CD4-positive, alpha-beta T cell (primary cell): ENCODE measurements at places on chromosomes 2 and 18.

DNA sequence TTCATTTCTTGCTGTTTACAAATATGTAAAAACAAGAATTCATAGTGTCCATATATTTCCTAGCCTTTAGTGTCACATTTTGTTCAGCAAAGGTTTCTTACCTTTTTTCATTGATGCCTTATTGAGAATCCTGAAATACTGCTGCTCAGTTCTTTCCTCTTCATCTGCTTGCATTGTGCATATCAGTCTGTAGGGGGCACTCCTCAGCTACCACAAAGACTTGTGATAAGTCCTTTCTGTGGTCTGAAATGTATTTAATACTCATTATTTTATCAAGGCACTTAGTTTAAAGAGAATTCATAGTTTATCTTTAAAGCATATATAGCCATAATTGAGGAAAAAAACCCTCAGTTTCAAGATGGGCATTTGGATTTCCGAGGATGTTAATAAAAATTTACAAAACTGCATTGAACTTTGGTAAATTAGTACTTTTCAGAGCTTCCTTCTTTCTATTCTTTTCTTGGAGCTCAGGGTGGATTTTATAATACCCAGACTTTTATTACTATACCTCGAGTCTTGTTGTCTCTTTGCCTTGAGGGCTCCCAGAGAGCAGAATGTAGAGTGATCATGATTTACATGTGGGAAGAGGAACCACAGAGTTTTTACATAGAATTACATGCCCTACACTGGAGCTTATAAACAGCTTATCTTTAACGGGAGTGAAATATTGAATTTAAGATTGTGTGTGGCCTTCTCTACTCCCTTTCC is 570.1 kb downstream of the PLCL1 start:
- DNase-seq, result no peak

DNA sequence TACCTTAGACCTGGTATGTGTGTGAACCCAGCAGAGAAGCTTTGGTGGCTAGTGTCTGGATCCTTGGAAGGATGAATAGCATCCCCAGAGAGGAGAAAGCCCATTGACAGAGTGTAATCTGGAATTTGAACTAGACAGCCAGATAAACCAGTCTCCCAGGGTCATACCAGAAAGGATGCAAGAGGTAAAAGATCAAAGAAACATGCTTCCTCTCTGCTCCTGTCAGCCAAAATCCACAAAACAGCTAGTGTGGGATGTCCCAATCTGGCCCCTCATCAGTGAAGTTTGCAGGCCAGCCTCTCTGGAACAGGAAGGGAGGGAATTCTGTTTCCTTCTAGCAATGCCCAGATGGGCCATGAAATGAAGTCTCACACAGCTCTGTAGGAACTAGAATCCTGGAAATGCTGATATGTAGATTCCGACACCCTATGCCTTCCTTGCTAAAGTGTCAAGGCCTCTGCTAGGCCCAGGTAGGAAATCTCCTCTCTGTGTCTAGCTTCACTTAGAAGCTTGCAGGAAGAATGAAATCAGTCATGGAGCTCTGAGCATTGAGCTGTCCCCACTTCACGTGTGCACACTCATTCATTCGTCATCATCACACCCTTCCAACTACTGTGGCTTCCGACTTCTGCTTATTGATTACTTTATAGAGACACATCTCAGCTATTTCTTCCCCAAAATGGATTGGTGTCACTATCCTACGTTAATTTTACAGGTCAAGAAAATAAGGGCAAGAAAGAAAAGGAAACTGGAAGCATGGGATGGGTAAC is 38.0 kb downstream of the EVA1A start:
- DNase-seq, result no peak

DNA sequence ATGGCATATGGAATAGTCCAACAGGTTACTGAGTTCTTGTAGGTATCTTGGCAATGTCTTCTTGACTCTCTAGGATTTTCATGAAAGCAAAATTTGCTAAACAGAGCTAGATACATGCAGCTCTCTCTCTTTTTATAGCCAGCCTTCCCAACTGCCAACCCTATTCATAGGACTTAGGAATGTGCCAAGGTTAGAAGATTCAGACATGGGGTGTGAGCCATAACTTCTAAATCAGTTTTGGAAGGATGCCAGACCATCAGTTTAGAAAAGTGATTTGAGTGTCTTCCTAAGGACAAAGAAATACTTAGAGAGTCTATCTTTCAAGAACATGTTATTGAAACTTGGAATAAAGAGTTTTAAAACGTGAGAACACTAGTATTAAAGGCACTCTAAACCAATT is 619.5 kb upstream of the FANCL start:
- no peak for DNase-seq

DNA sequence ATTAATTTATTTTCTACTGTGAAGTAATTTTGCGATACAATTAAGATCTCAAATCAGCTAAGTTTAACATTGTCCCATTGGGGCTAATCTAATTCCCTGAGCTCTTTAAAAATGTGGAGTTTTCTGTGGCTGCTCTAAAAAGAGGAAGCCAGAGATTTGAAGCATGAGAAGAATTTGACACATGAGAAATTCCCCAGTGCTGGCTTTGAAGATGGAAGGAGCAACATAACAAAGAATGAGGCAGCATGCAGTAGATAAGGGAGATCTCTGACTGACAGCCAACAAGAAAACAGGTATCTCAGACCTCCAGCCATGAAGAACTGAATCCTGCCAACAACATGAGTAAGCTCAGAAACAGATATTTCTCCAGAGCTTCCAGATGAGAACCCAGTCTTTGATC is 308.4 kb downstream of the ZNF804A start:
- DNase-seq, result no peak

- DNase-seq, result no peak
Measured at GRCh38 chr2:126344493-126344892, 311.5 kb upstream of the GYPC start.

DNA sequence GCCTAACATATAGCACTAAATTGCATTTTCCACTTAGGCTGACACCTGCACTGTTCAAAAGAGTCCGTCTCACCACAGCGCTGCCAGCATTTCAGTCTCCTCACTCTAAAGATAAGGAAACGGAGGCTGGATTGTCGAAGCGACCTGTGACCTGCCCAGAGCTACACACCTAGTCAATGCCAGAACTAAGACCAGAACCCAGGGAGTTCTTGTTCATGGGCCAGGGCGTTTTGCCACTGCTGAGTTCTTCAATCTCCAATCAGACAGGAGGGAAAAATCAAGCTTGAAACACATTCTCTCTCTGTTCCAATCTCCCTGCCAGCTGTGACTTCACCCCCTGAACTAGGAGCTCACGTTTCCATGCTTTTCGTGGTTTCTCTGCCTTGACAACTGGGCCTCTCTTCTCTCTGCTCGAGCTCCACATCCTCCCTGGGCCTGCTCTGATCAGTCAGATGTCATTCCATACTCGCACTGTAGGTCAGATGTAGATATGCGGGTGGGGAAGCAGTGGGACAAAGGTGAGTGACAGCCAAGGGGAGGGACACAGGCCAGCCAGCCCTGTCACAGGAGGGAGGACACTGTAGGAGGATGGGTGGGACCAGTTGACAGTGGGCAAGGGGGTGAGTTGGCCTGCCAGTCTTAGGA is 221.1 kb upstream of the SMAD2 start:
- no peak for DNase-seq

DNA sequence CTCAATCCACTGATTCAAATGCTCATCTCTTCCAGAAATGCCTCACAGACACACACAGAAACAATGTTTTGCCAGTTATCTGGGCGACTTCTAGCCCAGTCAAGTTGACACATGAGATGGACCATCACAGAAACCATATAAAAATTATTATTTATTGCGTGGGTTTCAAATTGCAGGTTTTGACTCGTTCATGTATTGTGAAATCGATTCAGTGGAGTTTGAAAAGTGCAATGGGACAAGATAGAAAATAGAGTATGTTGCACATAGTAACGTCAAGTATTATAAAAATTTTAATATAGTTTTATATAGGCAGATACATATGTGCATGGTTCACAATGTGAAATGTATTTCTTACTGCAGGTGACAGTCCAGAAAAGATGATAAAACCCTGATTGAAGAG is 100.8 kb downstream of the MRPS9 start:
- no peak for DNase-seq

DNA sequence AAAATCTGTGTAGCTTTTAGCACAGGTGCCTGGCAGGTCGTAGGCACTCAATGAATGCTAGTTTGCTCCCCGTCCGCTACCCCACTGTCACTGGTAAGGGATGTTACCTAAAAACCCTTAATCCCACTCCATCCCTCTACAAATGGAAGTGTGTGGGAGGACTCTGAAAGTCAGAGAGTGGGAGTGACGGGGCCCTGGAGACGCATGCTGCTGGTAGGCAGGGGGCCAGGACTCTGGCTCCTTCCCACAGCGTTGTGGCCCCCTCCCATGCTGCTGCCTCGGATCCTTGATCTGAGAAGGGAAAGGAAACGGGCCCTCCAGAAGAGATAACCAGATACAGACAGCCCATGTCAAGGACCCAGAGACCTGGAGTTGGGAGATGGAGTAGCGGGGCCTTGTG is 249.3 kb downstream of the HAUS1 start:
- DNase-seq, result no peak

- DNase-seq, result no peak
Measured at GRCh38 chr18:54734059-54734458, 94.2 kb upstream of the RAB27B start.

- no peak for DNase-seq
Measured at GRCh38 chr18:45066886-45067285, 386.2 kb downstream of the SETBP1 start.

- DNase-seq, result no peak
Measured at GRCh38 chr18:31162419-31162793, 250 bp downstream of the DSC1 start.

DNA sequence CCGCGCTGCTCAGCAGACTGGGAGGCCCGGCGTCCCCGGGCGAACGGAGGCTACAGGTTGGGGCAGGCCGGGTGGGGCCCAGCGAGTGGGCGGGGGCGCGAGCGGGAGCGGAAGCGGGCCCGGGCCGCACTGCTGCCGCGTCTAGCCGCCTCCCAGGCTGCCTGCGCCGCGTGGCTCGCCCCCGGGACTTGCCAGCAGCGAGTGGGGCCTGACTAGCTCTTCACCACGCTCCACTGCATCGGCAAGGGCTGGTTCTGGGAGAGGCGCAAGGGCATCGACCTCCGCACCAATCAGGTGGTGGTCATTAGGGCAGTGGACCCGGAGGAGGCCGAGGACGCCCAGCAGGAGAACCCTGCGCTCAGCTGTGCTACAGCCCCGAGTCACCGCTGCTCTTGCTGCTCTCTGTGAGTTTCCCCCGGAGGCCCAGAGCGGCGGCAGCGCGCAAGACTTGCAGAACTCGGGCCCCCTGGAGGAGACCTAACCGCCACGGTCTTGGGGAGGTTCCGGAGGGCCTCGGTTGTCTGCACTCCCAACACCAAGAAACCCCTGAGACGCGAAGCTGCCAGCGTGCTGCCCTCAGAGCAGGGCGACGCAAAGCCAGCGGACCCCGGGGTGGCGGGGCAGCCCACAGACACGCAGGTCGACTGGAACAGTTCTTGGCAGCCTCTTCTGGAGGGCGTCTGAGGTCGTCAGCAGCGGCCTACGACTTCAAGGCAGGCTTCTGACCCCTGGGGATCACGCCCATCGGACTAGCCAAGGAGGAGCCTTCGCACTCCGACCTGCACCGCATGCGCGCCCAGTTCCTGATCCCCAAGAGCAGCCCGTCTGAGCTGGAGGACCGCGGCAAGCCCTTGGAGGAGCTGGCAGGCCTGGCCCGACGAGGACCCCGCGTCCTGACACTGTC is 27.2 kb upstream of the PTPN2 start:
- DNase-seq, result peak; percentile 60

GRCh38 chr2:30040147-30040546 is 106.7 kb upstream of the YPEL5 start:
- no peak for DNase-seq

DNA sequence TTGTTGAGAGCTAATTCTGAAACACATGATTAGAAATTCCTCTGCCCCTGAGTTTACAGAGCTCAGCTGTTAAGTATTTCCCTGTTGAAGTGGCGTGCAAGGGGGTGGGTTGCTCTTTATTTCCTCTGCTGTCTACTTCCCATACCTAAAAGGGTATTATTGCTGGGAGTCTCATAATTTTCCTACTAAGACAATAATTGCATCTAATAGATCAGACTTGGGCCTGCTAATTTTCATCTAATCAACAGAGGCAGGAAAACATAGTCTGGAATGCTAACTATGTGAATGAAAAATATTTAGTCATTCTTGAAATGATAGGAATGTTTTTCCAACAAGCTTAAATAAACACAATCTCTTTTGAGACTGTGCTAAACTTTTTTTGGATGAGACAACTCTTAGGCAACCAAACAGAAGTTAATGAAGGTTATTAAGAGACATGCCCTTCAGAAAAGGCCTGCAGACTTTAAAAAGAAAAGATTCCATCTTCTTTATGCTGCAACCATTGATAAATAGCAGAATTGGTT is 111.4 kb downstream of the FEZ2 start:
- DNase-seq, result no peak

DNA sequence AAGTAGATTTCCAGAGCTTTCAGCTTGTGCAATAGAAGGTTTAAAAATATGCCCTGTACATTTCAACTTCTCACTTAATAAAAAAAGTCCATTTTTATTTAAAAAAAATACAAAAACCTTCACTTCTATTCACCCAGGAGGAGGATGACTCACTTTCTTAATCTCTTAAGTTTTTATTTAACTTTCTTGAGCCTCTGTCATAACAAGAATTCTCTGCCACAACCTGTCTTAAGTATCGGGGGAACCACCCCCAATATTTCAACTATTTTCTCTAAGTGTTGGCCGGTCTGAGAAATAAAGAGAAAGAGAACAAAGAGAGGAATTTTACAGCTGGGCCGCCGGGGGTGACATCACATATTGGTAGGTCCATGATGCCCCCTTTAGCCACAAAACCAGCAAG is 58.4 kb downstream of the LRATD1 start:
- no peak for DNase-seq

- DNase-seq, result no peak
Measured at GRCh38 chr2:148300544-148300943, 279.7 kb downstream of the MBD5 start.

DNA sequence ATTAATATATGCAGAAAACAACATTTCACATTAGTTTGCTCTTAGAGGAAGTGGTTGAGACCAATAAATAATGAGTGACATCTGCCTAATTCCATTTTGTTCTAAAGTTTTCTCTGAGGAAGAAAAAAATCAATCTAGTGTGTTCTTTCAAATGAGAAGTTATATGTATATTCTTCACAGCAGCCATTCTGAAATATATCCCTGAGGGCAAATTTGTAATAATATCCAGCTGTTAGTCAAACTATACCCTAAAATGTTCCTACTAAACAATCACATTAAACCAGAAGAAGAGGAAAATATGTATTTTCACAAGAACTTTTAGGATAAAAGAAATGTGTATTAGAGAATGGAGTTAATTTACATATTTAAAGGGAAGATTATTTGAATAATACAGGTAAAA is 375.1 kb upstream of the CDH19 start:
- DNase-seq, result no peak

- DNase-seq, result no peak
Measured at GRCh38 chr2:139175510-139175909, 395.3 kb upstream of the NXPH2 start.

GRCh38 chr2:239544918-239545465 is 144.2 kb upstream of the HDAC4 start:
- no peak for DNase-seq

DNA sequence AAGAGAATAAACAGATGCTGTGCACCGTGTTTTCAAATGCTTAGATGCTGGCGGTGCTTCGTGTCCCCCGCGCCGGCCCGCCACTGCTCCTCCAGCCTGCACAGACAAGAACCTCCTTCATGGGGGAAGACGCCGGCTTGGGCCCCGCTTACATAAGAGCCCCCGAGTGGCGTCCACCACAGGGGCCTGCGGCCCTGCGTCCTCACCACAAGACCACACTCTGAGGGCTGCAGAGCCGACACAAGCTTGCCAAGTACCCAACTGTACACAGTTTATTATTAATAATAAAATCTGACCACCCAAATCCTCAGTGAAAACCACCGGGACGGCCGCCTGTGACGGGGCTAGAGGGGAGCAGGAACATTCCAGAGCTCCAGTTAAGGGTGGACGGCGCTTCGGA is 232.2 kb downstream of the HDAC4 start:
- no peak for DNase-seq
